Skeletal muscle tissue (tissue), 5 donors: ENCODE measurements at places on chromosomes 6 and 20. TPM values are rescaled to one million over a fixed set of nuclear protein-coding genes. Genes with fewer than 3 reads are reported as not detected.

The ANKRD66 gene
- not detected for total RNA-seq

The TSPO2 gene
- total RNA-seq: 1.0 TPM

The ENPP3 gene
- total RNA-seq: 1.0 TPM

The RPS18 gene
- total RNA-seq: 8,222 TPM

The MACROD2 gene
- total RNA-seq: 3.1 TPM

The BCL2L1 gene
- total RNA-seq: 44.9 TPM

The HLA-DMA gene
- total RNA-seq: 6.3 TPM

The MAK gene
- not detected for total RNA-seq

The SIRPB2 gene
- 1.6 TPM for total RNA-seq

The C6orf132 gene
- under 0.01 TPM for total RNA-seq

The SIRPG gene
- under 0.01 TPM for total RNA-seq

The SLC2A10 gene
- total RNA-seq: 24.0 TPM

The POFUT1 gene
- 20.4 TPM for total RNA-seq

The GRM1 gene
- under 0.01 TPM for total RNA-seq

The PTCHD4 gene
- total RNA-seq: 0.52 TPM

The OR2B6 gene
- total RNA-seq: not detected

The ABHD16A gene
- 50.1 TPM for total RNA-seq

The EDN1 gene
- 6.8 TPM for total RNA-seq

The ADAM33 gene
- 30.8 TPM for total RNA-seq

The TRERF1 gene
- total RNA-seq: 3.7 TPM

The CRYBG1 gene
- total RNA-seq: 3.7 TPM

The TNFRSF21 gene
- total RNA-seq: 9.4 TPM

The GABRR2 gene
- not detected for total RNA-seq

The GPX5 gene
- total RNA-seq: not detected

The HACE1 gene
- 19.8 TPM for total RNA-seq

The MATN4 gene
- total RNA-seq: 0.52 TPM

The DAAM2 gene
- 31.8 TPM for total RNA-seq

The STMND1 gene
- total RNA-seq: not detected

The TGM3 gene
- under 0.01 TPM for total RNA-seq

The ULBP2 gene
- total RNA-seq: not detected

The BEND6 gene
- not detected for total RNA-seq
